ENCODE measurements at places on chromosomes 16 and 17.

GRCh38 chr17:13176436-13176835 lies 158.6 kb upstream of the ELAC2 start:
- DNase-seq = no peak

DNA sequence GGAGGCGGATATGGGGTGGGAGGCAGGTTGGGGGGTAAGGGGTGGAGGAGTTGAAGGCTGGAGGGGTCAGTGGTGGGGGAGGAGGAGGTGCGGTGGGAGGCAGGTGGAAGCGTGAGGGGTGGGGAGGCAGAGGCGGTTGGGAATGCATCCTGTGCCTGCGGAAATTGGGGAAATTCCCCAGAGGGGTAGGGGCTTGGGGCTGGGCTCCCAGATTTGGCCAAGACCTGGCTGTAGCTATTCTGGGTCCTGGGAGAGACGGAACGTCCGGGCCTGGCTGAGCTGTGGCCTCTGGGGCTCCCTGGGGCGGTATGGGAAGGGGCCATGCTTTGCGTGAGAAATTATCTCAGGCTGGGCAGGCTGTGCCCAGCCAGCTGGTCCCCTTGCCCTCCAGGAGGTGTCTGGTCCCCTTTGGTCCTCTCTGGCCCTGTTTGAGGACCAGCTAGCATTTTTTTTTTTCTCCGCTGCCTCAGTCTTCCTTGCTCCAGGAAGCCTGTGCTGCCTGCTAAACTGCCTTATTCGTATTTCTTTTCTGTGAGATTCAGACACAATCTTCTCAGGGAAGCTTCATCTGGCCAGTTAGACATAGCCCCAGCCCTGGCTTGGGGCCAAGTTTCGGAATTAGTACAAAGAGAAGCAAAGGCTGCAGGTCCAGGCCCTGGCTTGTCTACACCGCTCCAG lies 7.3 kb upstream of the TRPV2 start:
- DNase-seq = peak; percentile 80

GRCh38 chr16:2900526-2901075 lies 11.1 kb upstream of the FLYWCH1 start:
- DNase-seq = no peak

DNA sequence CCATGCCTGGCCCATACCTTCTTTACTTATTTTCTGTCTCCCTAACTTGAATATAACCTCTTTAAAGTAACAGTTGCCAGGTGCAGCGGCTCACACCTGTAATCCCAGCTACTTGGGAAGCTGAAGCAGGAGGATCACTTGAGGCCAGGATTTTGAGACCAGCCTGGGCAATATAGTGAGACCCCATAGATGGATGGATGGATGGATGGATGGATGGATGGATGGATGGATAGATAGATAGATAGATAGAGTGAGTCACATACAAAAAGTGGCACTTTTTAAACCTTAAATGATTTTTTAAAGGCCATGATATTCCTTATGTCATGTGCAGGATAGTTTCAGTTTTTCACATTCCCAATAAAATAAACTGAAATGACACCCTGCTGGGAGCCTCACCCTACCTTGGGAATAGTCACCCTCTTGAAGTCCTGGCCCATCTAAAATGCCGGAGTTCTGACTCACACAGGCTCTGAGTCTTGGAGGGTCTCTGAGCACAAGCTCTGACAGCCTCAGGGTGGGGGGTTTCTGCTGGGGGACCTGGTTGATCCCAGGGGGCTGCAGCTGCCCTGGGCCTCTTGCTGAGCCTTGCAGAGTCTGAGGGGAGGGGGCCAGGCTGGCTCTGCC lies 26.2 kb downstream of the CPNE2 start:
- no peak for DNase-seq

DNA sequence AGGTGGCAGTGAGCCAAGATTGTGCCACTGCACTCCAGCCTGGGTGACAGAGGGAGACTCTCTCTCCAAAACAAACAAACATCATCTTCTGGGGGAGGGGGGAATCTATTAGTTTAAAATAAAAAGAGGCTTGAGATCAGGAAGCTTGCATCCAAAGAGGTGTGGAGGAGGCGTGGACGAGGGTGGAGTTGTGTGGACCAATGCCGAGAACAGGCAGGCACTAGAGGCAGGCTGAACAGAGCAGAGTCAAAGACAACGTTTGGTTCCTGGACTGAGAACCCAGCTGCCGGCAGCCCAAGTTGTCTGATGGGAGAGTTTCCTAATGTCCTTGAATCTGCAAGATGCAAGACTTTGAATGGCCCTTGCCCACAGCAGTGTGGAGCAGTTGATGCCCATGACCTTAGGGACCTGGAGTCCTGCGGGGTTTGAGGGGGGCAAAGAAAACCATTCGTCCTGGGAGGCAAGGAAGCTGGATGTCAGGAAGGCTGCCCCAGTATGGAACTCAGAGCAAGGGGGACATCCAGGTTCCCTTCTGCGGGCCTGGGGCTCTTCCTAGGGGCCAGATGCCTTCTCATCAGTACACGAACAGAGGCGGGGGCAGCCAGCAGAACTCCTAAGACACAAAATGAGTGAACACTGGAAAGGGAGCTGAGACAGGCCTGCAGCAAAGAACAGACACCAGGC lies 9.2 kb downstream of the TBC1D16 start:
- no peak for DNase-seq

DNA sequence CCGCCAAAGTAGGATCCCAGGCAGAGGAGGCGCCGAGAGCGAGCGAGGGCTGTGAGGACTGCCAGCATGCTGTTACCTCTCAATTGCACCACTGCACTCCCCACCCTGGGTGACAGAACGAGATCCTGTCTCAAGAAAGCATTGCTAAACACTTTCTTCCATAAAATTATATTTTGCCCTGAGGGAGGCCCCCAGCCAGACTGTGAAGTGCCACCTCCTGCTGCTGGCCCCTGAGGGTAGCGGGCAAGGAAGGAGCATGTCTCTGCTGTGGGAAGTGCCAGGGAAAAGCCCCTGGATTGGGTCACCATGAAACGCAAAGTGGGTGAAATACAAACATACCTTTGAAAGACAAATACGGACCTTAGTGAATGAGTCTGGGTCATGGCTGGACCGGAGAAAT lies 78.0 kb upstream of the AMZ2 start:
- DNase-seq = no peak

- DNase-seq = no peak
Measured at GRCh38 chr17:66950886-66951604, 13.5 kb upstream of the CACNG4 start.

DNA sequence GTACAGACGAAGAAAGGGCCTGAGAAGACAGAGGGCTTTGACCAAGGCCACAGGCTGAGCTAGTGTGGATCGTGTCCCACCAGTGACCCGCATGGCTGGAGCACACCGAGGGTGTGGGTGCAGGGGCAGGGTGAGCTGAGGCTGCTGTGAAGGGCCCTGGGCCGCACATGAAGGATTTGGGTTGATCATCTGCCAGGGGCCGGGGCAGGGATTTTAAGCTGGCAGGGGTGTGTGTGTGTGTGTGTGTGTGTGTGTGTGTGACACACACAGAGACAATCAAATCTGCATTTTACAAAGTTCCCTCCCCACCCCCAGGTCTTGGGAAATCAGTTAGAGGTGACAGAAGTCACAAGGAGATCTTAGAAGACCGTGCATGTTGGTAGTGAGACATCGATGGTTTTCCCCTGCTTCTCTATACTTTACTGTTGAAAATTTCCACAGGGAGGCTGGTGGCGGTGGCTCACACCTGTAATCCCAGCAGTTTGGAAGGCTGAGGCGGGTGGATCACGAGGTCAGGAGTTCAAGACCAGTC lies 65.2 kb downstream of the SRCIN1 start:
- no peak for DNase-seq

DNA sequence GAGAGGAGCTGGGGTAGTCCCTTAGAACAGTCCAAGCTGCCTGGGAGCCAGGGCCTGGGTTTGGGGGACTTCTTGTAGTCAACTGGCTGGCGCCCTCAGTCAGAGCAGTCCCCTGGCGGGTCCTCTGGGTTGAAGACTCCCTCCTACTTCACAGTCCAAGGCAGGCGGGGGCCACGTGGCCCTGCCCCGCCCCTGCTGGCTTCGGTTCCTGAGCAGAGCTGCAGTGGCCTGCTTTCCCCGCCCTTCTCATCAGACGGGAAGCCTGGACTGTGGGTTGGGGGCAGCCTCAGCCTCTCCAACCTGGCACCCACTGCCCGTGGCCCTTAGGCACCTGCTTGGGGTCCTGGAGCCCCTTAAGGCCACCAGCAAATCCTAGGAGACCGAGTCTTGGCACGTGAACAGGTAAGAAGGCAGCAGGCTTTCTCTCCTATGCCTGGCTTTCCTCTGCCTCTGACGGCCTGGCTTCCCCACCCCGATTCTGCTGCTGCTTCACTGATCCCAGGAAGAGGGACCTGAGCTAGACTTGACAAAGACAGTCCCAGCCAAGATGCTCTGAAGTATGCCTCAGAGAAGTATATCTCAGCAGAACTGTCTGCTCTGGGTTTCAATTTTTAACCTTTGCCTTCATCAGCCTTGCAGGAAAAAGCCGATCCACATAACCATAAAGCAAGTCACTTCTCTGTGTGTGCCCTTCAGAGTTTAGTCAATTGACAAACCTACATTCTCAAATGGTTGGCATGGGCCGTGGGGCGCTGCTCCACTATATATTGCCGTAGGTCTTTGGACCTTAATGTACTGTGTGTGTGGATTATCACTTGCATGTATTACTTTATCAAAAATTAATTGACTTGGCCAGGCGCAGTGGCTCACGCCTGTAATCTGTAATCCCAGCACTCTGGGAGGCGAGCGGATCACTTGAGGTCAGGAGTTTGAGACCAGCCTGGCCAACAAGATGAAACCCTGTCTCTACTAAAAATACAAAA lies 56.3 kb downstream of the SF3B3 start:
- no peak for DNase-seq

DNA sequence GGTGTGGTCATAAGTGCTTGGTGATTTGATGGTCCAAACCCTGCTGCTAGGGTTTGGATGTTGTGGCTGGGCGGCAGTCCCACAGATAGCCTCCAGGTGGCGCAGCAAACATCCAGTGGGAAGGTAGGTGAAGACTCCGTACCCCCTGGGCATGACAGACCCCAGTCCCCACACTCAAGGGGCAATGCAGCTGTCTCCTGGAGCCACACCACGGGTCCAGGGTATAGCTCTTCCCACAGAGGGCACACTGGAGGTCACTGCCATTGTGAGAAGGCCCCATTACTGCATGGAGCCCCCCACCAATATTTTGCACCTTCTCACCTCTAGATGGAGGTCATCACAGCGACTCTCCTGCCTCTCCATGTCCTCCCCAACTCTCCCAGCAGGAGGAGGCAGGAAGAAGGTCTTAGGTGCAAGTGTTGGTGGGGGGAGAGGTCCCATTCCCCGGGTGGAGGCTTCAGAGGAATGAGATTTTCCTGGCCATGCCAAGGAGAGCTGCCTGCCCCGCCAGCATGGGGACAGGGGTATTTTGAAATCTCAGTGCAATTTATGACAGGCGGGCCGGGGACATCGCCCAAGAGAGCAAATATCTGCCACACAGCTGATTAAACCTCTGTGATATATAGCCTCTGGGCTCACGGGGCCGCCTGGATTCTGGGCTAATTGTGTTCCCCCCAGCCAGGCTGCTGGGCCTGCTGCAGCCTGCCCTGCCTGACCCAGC lies 17.1 kb upstream of the C17orf113 start:
- DNase-seq = peak; percentile 37

- no peak for DNase-seq
Measured at GRCh38 chr17:50111673-50112655, 16.8 kb downstream of the PDK2 start.

DNA sequence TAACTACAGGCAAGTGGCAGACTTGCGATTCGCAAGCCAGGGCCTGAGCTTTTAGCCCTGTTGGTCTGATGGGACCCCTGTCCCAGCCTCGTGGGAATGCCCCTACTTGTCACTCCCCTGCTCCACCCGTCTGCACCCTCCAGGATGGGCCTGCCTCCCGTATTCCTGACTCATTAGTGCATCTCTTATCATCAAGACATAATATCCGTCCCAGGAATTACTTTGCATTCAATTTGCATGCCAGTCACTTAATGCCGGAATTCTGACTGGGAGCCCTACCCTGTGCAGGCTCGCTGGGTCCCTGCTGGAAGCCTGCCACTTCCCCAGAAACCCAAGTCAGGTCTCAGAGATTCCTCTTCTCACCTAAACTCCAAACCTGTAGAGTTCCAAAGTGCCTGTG lies 3.3 kb downstream of the PRSS53 start:
- DNase-seq = no peak

- no peak for DNase-seq
Measured at GRCh38 chr17:78901806-78902205, 1.2 kb downstream of the CEP295NL start.

DNA sequence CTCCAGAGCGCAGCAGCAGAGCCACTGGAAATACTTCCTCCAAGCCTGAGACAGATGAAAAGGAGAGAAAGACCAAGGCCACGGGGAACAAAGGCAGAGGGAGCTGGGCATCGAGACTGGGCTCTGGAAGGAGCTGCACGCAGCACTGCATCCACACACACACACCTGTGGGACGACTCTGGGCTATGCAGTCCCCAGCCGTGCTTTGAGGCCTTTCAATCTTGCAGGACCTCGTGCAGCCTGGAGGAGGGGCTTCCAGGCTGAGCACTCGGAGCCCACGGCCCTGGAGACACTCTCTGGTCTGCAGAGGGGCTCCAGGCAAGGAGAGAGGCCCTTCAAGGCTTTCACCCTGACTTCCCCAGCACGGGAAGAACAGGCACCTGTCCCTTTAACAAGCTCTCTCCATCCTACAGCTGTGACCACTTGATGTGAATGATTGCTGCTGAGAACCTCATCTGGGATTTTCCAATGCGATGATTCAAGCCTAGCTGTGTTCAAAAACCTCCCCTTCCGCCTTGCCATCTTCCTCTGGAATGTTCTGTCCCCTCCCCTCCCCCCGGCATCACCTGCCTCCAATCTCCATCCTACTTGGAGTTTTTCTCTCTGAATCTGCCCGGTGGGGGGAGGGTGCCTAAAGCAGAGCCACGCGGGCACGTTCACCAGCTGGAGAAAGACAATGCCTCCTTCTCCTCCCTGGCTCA lies 37.5 kb downstream of the RBFOX3 start:
- DNase-seq = no peak

DNA sequence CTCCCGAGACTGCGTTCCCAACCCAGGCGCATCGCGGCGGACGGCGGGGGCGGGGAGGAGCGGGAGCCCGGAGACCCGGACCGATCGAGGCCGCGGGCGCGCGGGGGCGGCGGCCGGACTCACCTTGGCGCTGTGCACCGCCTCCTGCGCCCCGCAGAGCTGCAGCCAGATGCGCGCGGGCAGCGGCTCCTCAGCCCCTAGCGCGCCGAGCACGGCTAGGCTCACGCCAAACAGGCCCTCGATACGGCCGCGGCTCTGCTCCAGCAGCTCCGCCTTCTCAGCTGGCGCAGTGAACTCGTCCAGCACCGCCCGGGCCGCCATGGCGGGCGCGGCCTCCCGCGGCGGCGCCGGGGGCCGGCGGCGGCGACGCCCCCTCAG lies 339 bp downstream of the N4BP1 start:
- no peak for DNase-seq

DNA sequence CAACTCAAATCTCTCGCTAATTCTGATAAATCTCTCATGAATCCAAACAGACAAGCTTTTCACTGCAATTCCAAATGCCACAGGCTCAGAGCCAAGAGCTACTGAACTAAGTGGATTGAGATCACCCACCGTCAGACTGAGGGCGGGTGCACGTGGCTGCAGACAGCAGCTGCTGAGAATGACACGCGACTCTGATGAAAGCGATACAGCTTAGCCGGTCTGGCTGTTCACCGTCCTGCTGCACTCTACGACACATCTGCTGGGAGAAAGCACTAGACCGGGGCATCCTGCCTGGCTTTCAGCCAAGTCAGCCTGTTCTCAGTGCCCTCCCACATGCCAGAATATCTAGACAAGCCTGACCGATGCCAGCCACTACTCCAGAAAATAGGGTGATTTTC lies 42.6 kb downstream of the KLHDC4 start:
- no peak for DNase-seq

All from GM18507 (cell line).